NCI-H1436 treated with DMSO at 0.1 percent for 48 hours (cell line): ENCODE measurements at places on chromosomes 5 and 9.

DNA sequence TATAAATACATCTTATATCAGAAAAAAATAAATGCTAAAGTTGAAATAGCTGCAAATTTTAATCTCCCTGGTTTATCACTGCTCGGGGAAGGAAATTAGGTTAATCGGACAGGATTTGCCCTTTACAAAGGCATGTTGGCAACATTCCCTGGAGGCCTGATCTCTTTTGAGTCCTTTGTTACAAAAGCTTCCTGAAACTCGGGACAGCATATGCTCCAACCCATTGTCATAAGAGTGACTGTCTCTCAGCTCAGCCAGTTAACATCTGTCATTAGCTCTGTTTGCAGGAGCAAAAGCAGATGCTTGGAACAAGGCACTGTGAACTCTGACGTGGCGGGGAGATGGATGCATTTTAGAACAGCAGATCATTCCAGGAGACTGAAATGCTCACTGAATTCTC is 80.6 kb downstream of the MYO10 start:
- DNase-seq, result no peak

DNA sequence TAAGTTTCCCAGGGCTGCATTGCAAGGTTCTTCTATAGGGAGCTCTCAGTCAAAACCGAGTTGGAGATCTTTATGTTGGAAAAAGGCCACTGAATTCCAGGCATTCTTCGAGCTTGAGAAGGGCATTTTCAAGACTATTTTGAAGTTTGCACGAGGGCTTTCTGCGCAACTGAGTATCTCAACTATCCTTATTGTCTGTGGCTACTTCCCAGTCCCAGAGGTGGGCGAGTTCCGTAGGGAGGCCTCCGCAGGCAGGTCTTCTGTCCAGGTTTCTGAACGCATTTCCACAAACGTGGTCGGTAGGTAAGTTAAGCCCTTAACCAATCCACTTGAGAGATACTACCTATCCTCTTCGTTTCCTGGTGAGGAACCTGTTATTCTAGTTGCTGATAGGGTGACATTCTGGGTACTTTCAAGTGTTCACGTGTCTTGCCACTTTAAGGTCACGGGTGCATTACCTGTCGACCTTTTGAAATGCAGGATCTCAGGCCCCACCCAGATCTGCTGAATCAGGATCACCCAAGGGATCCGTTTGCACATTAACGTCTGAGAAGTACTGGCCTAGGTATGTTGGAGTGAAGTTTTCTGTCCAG is 51.4 kb upstream of the TJP2 start:
- no peak for DNase-seq

- DNase-seq, result no peak
Observed at GRCh38 chr5:152711801-152712388, 306.8 kb upstream of the NMUR2 start.

DNA sequence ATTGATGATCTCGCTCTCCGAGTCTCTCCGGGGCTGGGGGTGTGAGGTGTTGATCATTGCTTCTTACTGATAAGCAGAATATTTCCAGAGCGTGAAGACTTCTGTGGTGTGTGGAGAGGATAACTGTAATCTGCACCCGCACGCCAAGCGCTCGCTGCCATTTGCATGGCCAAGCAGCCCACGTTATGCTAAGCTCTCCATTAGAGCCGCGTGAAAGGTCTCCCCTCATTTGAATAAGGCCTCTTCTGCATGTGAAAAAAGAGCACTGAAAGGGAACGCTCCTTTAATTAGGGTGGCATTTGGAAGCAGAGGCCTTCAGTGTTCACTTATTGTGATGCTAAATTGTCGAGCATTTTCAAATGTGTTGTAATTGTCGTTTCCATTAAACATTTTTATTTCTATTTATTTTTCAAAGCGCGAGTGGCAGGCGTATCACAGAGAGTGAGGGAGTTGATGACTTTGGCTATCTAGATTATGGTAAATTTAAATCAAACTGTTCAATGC is 163.6 kb upstream of the IRX2 start:
- DNase-seq, result no peak

GRCh38 chr9:121266906-121267650 is 884 bp upstream of the GSN start:
- no peak for DNase-seq

DNA sequence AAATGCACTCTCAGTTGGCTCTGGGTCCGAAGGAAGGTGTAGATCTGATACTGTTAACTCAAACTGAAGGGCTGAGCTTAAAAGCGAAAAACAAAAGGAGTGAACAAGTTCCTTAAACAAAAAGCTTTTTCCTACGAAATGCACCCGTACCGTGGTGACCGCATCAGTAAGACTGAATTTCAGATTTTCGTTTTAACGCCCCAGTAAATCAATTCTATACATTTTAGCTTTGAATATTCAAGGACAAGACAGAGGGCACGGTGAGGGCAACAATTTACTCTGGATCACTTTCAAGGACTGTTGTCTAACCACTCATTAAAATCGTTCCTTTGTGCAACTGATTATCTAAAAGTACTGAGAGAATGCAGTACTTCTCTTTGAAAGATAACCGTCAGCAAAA is 1.9 kb downstream of the HOMER1 start:
- DNase-seq, result no peak

GRCh38 chr5:177330991-177331842 is 19.5 kb upstream of the MXD3 start:
- DNase-seq, result no peak

GRCh38 chr5:29197631-29198454 is 1995.6 kb upstream of the CDH6 start:
- no peak for DNase-seq

- DNase-seq, result no peak
Observed at GRCh38 chr9:118595719-118596305, 773.4 kb downstream of the BRINP1 start.

DNA sequence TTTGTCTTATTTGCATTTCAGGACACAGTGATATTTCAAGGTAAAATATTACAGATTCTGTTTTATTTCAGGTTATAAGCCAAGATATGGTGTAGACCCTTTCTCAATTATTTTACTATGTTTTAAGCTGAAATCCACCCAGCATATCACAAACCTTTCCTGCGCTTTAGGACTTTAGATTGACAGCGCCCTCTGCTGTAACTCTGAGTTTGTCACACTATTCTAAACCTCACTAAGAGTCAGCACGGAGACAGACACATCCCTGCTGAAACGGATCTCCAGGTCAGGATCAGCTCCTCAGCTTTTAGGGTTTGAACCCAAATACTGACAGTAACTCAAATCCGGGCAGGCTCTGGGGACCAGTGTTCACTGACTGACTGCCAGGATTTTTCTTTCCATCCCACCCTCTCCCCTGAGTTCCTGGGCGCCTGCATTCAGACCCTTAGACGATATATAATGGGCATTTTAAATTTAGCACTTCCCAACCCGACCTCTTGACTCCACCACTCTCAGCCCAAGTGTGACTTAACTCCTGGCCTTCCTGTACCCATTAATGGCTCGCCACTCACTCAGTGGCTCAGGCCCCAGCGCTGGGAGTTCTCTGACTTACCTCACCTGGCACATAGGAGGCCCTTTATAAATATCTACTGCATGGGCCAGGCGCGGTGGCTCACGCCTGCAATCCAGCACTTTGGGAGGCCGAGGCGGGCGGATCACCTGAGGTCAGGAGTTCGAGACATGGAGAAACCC is 33.5 kb downstream of the TLX3 start:
- no peak for DNase-seq
